ENCODE measurements at places on chromosomes 4 and X. TPM values are rescaled to one million over a fixed set of nuclear protein-coding genes. Genes with fewer than 3 reads are reported as not detected.

GRCh38 chr4:98773638-98774037, 115.2 kb upstream of the TSPAN5 start:
- DNase-seq: no peak

The ANXA10 gene
- not detected for total RNA-seq

The PDZD4 gene
- total RNA-seq: 41.8 TPM

The PFKFB1 gene
- total RNA-seq: 1.1 TPM

The NUDT10 gene
- total RNA-seq: 19.3 TPM

Measured in glutamatergic neuron (in vitro differentiated cells).